ENCODE measurements at places on chromosomes 11 and 22. TPM values are rescaled to one million over a fixed set of nuclear protein-coding genes. Genes with fewer than 3 reads are reported as not detected.

Gene HTATIP2
- total RNA-seq = 18.1 TPM

Gene MYBPC3
- total RNA-seq = not detected

Gene TMEM86A
- 3.9 TPM for total RNA-seq

Gene LRRC55
- total RNA-seq = 4.7 TPM

Gene CDC42EP2
- total RNA-seq = 37.7 TPM

Gene CHEK2
- 11.2 TPM for total RNA-seq

Gene MRGPRX3
- 0.21 TPM for total RNA-seq

Gene TSGA10IP
- not detected for total RNA-seq

Gene ACRV1
- total RNA-seq = not detected

Gene ISX
- total RNA-seq = not detected

Gene RBM14
- 84.2 TPM for total RNA-seq

Gene SEPTIN3
- total RNA-seq = 0.36 TPM

Gene SHISAL1
- 6.5 TPM for total RNA-seq

Gene KCNQ1OT1
- 1.2 TPM for total RNA-seq

Gene DLAT
- 28.2 TPM for total RNA-seq

Gene DERL3
- 1.3 TPM for total RNA-seq

Gene SNRPD3
- total RNA-seq = 103 TPM
